Activated naive CD8-positive, alpha-beta T cell treated with anti-CD3 and anti-CD28 coated beads, Interleukin-2, amount 10 ng/mL, durations not matched to agents 7 days and 5 days (primary cell): ENCODE measurements at places on chromosomes 1 and 21. TPM values are rescaled to one million over a fixed set of nuclear protein-coding genes. Genes with fewer than 3 reads are reported as not detected.

The CRABP2 gene
- total RNA-seq = 0.68 TPM

The ELF3 gene
- total RNA-seq = 0.83 TPM

The HNRNPCL1 gene
- total RNA-seq = not detected

The FMO4 gene
- total RNA-seq = 3.5 TPM

The PRCC gene
- total RNA-seq = 65.7 TPM

The OR2T33 gene
- not detected for total RNA-seq

The IL20 gene
- total RNA-seq = not detected

The OSCP1 gene
- total RNA-seq = 1.8 TPM

The ITGB2 gene
- total RNA-seq = 452 TPM

The DNASE2B gene
- total RNA-seq = not detected

The PCP4 gene
- not detected for total RNA-seq

The RNU1-1 gene
- 3,430 TPM for total RNA-seq

The ERICH3 gene
- not detected for total RNA-seq

The KCNAB2 gene
- total RNA-seq = 307 TPM

The CFAP107 gene
- not detected for total RNA-seq

The HTR6 gene
- 0.14 TPM for total RNA-seq

The C1QA gene
- 0.61 TPM for total RNA-seq

The MIXL1 gene
- not detected for total RNA-seq

The ELAVL4 gene
- not detected for total RNA-seq

The FCER1G gene
- 18.9 TPM for total RNA-seq

The ERRFI1 gene
- 1.4 TPM for total RNA-seq

The NUDT17 gene
- total RNA-seq = 2.9 TPM

The SFN gene
- 1.8 TPM for total RNA-seq

The CD1E gene
- not detected for total RNA-seq

The OPRD1 gene
- not detected for total RNA-seq

The PPP1R8 gene
- 52.9 TPM for total RNA-seq
